ENCODE measurements at places on chromosomes 11 and 22. TPM values are rescaled to one million over a fixed set of nuclear protein-coding genes. Genes with fewer than 3 reads are reported as not detected.
A peak's percentile ranks its signal among the peaks of the same experiment; 100 is the strongest.

- DNase-seq: no peak
These were observed 48.7 kb downstream of the SYTL2 start for GRCh38 chr11:85762226-85762625.

- DNase-seq: no peak
These were observed 92.8 kb upstream of the TEAD1 start for GRCh38 chr11:12581416-12581815.

DNA sequence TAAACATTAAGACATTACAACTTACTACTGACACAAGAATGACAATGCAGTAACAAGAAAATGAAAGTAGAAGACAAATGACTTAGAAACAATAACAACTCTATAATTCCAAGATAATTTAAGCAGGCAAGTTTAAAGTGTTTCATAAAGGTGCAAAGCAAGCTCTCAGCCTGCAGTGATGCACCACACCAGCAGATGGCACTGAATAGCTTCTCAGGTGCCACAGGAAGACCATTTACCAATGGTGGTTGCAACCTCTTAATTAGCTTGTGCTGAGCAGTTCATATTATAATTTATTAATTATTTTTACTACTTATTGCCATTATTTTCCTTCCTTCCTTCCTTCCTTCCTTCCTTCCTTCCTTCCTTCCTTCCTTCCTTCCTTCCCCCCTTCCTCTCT, 60.6 kb downstream of the NXPE2 start:
- no peak for DNase-seq

GRCh38 chr11:2708151-2708581, 8.4 kb upstream of the KCNQ1OT1 start:
- DNase-seq: no peak

DNA sequence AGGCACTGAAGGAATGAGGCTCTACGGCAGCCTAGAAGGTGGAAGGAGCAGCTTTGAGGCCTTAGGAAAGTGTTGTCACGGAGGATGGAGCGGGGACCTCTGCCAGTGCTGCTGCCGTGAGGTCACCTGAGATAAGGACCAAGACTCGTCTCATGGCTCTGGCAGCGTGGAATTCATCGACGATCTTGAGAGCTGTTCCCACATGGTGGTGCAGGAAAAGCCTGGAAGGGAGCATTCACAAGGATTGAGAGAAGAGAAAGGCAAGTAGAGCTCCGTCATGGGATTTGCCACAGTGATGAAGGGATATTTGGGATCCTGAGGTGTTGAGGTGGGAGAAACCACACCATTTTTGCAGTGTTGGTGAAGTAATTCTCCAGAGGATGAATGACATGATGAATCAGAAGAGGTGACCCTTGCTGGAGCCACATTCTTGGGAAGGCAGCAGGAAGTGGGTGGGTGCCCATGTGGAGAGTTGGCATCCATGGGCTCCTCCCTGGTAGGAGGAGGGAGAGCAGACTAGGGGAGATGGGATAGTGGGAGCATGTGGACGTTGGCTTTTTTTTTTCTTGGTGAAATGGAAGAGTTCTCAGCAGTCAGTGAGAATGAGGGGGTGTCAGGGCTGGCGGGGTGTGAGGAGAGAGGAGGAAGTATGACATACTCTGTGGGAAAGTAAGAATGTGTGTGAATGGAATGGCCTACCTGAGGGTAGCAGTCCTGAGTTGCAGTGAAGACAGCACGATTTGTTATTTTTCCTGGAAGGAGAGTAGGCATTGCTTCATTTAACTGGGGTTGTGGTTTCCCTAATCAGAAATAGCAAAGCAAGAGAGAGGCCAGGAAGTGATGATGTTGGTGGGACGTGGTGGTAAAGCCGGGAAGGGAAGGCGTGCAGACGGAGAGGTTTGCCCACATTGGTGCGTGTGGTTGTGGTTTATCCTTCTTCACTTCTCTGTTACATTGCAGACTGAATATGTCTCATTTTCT, 11.1 kb downstream of the PPP6R3 start:
- no peak for DNase-seq

Gene TPBGL
- total RNA-seq: 1.7 TPM

GRCh38 chr11:115298300-115299012, 205.8 kb downstream of the CADM1 start:
- DNase-seq: no peak

Gene MMP3
- total RNA-seq: not detected

DNA sequence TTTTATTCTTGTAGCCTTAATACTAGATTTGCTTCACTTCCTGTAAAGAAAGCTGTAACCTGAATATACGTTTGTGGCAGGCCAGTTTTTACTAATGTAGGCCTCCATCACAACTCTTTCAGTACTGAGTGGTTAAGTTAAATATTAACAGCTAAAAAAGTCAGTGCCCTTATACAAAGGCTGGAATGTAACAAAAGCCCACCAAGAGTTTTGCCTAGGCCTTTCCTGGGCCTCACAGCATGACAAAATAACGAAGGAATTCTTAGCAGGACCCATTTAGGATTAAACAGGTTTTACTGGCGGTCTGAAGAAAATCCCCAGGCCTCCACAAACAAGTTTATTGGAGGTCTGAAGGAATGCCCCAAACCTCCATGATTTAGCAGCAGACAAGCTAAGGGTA, 43.7 kb downstream of the PIWIL3 start:
- no peak for DNase-seq

GRCh38 chr11:114784216-114784615, 105.9 kb downstream of the NXPE2 start:
- no peak for DNase-seq

Gene THY1
- total RNA-seq: 48.9 TPM

DNA sequence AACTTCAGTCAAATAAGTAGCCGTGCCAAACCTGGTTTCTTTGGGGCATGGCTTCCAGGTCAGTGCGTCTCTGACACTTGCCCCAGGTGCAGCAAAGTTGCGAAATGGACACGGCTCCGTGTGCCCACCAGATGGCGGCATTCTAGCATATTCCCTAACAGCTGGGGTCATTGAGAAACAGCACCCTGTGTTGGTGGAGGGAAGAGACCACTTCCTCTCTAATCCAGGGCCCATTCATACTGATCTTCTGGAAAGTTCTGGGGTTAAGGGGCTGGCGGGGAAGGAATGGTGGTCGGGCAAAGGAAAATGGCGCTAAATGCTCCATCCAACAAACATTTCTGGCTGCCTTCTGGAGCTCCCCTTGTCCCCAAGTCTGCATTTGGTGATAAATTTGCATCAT, 141.2 kb upstream of the TIMP3 start:
- no peak for DNase-seq

DNA sequence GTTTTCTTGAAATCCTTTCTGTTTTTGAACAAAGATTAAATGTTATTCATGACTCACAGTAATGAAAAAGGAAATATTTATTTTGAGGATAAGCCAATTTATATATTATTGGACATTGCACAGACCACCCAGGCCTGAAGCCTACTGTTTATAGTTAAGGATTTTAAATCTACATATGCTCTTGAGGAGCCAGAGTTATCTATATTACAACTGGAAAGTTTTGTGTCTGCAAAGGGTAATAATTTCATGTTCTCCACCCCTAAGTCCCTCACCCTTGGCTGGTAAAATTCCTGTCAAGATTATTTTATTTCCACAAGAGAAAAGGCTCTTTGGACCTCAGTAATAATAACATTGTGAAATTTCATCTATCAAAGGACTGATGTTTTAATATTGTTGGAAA, 228.2 kb downstream of the TMEM135 start:
- no peak for DNase-seq

Gene DLG2
- total RNA-seq: 10.1 TPM

- no peak for DNase-seq
These were observed 105.9 kb downstream of the TRPC6 start for GRCh38 chr11:101477926-101478325.

GRCh38 chr11:128632141-128632791, 44.9 kb upstream of the ETS1 start:
- peak; percentile 89 for DNase-seq

- DNase-seq: no peak
These were observed 10.5 kb downstream of the STARD10 start for GRCh38 chr11:72783144-72783905.
